ENCODE measurements at places on chromosomes 3 and 15.

DNA sequence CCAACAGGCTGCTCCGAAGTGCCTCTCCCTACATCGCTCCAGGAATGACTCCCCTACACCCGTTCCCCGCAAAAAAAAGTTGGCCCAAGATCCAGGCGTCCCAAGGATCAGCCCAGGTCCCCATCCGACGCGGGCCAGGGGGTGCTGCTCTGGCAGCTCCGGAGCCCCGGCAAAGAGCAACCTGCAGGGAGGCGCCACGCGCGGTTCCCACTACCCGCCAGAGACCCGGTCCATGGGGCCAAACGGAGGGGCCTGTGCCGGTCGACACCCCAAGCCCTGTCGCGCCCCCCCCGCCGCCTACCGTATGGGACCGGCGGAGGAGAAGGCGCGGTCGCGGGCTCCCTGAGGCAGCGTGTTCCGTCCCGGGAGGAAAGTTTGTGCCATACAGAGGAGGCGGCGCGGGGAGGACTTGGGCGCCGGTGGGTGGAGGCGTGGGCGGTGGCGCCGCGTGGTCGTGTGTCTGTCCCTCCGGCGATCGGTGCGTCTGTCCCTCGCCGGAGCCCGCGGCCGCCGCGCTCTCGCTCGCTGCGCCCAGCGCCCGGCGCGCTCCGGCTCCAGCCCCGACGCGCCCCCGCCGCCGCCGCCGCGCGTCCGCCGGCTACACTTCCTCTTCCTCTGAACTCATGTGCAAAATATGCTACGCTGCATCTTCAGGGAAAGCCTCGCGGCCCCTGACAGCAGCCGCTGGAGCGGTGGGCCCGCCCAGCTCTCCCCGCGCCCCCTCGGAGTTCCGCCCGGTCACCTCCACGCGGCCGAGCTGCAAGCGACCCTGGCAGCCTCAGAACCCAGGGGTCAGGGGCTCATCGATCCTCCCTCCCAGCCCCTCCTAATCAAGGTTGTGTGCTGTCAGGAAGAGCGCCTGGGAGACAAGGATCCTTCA, at the start of gene RFTN1:
TSS of gene RFTN1 (minus strand) at position 559 of the 880 bp plus-strand sequence. CDS start 19,830 bp downstream, outside the sequence.
- peak; percentile 68 for DNase-seq

DNA sequence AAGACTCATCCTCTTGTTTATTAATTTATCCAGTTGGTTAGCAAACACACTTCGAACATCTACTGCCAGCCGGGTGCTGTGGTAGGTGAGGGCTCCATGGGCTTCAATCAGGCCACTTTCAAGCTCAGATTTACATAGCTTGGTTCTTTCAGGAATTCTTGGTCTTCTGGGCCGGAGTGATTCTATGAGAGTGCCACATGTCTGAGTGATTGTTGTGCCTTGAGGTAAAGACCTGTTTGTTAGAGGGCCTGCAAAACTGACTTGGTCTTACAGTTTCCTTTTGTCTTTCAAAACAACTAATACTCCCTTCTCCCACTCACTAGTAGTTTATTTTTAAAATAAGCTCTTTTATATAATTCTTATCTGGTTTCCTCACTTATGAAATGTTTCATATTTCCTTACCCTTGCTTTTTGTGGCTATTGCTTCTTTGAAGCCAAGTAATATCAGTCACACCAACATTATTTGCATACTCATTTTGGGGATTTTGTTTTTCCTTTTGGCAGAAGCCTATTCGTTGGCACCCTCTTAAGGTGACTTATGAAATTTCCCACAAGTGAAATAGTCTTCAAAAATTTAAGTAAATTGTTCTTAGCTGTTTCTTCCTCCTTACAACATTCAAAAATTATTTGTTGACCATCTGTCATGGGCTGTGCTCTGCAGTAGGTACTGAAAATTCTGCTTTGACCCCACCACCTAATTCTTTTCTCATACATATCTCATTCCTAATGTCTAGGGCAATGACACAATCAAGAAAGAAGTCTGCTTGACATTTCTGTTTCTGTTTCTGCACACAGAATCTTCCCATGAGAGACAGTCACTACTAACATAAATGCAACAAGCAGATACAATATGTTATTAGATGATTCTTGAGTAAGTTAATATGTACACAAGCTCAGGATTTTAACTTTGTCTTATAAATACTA, 120.2 kb downstream of the LRRC28 start:
- DNase-seq, result peak; percentile 80

GRCh38 chr3:112619295-112619694, 21.6 kb downstream of the CCDC80 start:
- no peak for DNase-seq

GRCh38 chr3:196537319-196537984, 22.3 kb upstream of the SMCO1 start:
- DNase-seq, result peak; percentile 56

DNA sequence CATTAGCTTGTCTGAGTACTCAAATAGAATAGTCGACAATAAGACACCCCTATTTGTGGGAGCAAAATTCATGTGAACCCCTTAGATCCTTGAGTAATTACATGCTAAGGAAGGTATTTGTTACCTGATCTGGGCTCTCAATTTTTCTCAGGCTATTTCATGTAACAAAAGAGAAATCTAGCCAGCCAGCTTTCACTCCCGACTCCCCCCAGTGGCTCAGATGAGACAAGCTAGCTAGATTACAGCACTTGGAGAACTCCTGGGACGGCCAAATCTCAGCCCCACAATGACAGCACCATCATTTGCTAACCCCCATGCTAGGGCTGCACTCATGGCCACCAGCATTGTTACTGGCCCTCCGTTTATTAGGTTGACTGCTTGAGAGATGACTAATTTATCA, 41.3 kb downstream of the GLDN start:
- peak; percentile 23 for DNase-seq

DNA sequence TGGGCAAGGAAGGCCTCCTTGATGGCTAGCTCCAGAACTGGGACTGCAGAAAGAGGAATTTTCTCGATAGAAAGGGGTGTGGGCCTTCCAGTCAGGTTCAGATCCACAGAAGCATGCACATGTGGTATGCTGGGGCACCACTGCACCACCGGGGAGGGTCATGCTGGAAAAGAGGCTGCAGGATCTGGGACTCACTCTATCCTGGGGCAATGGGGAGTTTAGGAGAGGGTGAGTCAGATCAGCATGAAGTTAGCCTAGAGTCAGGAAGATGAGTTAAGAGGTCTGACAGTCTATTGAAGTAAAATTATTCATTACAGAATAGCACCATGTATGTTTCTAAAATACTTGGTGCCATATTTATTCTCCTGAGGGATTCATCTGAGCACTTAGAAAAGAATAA, 130.2 kb upstream of the TOPAZ1 start:
- no peak for DNase-seq

DNA sequence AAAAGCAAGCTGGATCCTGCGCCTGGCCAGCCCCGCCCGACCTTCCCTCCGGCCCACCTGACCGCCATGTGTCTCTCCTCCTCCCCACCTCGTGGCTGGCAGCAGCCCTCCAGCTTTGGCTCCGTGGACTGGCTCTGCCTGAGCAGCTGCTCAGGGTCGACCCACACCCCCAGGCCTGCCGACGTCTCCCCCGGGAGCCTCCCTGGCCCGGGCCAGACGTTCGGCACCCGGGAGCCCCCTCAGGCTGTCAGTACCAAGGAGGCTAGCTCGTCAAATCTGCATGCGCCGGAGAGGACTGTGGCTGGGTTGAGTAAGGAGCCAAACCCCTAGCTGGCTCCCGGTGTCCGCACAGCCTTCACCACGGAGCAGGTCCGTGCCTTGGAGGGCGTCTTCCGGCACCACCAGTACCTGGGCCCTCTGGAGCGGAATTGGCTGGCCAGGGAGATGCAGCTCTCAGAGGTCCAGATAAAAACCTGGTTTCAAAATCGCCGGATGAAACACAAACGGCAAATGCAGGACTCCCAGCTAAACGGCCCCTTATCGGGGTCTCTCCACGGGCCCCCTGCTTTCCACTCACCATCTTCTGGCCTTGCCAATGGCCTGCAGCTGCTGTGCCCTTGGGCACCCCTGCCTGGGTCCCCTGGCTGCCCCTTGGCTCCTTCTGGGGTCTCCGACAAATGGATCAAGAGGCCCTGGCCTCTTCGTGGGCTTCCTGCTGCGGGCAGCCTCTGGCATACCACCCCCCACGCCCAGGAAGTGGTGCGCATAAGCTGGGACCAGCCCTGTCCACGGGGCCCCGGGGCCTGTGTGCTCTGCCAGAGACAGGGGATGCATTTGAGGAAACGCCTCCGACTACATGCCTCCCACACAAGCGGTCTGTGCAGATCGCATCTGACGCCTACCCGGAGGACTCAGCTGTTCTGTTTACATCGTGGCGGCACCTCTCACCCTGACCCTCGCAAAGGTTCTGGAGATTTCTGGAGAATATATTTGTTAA, 345.0 kb downstream of the ZNF385D start:
- DNase-seq, result no peak

- no peak for DNase-seq
Observed at GRCh38 chr15:90154861-90155626, 46.1 kb upstream of the SEMA4B start.

DNA sequence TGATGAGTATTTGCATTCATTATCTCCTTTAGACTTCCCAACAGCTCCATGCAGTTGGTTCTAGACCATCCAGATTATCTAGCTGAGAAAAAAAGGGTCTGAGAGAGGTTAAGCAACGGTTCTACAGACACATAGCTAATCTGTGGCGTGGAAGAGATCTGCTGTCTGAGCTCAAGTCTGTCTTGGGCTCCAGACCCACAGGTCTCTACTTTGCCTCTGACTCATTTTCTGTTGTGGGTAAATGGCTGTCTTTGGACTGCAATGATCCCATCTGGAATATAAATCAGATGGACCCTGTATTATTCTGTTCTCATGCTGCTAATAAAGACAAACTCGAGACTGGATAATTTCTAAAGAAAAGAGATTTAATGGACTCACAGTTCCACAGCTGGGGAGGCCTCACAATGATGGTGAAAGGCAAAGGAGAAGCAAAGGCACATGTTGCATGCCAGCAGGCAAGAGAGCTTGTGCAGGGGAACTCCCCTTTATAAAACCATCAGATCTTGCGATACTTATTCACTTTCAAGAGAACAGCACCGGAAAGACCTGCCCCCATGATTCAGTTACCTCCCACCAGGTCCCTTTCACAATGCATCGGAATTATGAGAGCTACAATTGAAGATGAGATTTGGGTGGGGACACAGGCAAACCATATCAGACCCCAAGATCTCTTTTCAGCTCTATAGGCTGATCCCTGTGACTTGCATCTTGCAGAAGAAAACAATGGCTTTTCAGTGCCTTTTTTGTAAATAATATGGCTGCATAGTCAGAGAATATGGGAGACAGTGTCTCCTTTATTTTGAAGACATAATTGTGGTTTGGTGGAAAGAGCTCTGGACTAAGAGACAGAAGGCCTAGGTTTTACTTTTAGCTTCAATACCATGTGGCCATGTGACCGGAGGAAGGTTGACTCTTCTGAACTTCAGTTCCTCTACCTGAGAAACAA, 24.7 kb downstream of the CEMIP start:
- DNase-seq, result peak; percentile 59

- DNase-seq, result no peak
Observed at GRCh38 chr3:183220828-183221227, 32.2 kb upstream of the B3GNT5 start.

DNA sequence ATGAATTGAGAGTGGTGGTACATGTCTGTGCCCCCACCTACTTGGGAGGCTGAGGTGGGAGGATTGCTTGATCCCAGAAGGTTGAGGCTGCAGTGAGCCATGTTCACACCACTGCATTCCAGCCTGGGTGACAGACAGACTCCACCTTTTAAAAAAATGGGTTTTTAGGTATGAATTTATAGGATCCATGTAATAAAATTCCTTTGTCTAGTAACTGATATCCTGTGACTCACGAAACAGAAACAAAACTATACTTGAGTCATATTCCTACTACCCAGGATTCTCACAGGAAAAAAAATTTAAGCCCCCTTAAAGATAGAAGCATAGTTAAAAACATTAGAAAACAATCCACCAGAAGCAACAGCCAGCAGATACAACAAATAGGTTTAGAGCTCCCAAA, 10.0 kb upstream of the CRTC3 start:
- no peak for DNase-seq

DNA sequence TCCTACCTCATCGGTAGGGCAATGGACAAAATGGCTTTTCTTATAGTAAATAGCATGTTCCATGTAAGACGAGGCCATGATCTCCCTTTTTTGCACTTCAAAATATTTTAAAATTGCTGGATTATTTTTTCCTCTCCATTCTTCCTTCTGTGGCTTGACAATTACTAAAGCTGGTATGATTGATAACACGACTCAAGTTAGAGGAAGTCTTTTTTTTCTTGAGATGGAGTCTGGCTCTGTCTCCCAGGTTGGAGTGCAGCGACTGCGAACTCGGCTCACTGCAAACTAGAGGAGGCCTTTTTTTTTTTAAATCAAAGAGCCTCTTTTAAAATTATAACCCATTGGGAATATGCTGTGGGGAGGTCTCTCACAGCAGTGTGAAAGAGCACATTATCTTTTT, 124.5 kb upstream of the TBL1XR1 start:
- no peak for DNase-seq

GRCh38 chr3:33826688-33827087, 28.3 kb downstream of the PDCD6IP start:
- no peak for DNase-seq

GRCh38 chr3:123719862-123720453, 135.1 kb upstream of the HACD2 start:
- DNase-seq, result no peak

DNA sequence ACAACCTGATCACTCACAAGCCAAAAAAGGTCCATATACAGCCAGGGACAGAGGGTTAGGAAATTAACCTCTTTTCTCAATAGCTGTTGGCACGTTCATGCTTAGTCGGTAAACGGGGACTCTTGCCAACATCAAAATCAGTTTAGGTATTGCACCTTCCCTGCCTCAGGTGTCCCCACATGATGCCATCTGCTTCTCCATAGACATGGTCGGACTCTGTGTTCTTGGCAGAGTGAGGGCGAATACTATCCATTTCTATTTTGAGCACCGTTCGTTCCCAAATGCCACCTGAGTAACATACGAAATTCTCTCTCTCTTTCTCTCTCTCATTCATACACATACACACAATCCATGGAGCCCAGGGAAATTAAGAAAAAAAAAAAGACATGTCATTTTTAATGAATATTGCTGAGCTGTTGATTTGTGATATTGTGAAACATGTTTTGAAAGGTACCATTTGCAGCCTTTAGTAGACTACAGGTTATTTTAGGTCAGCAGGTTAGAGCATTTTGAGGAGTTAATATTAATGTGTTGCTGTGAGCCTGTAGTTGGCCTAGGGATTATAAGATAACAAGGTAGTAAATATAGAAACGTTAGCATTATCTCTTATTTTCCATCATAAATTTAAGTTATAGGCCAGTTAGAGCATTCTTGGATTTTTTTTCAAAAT, 78.5 kb downstream of the GHSR start:
- no peak for DNase-seq
